ENCODE measurements at places on chromosomes 16 and 17.

DNA sequence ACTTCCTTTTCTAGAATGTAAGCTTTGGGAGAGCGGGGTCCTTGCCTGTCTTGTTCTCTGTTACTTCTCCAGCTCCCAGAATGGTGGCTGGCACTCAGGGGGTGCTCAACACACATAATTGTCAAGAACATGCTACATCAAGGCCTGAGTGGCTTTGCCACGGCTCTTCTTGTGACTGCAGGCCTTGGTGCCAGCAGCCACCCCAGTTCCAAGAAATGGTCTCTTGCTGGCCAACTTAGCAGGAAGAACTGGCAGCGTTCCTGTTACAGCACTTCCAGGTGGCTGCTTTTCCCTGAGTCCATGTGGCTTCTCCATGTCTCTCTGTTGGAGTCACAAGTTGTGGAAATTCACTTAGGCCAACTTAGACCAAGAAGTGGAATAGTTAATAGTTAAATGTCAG lies 36.1 kb downstream of the PRKCB start:
- DNase-seq, result peak; percentile 9

DNA sequence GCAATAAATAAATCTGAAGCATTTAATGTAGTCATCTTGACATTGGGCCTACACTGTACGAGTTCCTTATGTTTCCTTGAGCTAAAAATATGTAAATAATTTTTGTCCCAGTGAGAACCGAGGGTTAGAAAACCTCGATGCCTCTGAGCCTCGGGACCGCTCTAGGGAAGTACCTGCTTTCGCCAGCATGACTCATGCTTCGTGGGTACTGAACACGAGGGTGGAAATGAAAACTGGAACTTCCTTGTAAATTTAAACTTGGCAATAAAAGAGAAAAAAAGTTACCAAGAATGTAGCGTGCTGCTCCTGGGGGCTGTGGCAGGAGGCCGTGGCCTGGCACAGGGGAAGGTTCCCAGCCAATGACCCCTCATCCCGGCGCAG lies 74.1 kb downstream of the SOCS1 start:
- no peak for DNase-seq

DNA sequence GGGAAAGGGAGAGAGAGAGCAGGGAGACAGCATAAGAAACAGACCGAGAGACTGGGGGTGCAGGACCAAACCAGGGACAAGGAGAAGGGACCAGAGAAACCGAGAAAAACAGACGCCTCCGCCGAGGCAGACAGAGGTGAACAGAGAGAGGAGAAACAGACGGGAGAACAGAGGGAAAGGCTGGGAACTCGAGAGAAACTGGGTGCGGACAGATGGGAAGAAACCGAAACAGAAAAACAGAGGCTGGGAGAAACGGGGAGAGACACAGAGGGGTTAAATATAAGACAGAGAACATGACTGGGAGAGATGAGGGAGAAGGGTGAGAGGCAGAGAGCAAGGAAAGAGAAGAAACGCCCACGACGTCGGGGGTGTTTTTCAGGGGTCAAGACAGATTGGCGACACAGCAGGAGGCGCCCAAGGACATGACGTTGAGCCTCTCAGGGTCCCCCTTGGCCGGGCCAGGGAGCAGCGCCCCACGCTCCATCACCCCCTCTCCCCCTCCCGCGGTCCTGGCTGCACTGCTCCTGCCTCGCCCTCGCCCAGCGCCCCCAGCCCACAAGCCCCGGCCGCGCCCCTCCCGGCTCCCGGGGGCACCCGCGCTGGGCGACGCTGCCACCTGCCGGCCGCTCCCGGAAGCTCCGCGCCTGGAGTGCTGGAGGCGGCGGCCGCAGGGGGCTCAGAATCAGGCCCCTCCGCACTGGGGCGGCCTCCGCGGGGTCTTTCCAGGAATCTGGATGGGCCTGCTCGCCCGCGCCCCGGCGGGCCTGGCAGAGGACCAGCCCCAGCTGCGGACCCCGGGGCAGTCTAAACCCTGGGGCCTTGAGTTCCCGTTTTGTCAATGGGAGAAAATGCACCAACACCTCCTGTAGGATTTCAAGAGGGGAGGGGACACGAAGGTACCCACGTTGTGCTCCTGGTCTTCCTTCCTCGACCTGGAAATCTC lies 1.3 kb upstream of the TMEM92 start:
- DNase-seq, result no peak

DNA sequence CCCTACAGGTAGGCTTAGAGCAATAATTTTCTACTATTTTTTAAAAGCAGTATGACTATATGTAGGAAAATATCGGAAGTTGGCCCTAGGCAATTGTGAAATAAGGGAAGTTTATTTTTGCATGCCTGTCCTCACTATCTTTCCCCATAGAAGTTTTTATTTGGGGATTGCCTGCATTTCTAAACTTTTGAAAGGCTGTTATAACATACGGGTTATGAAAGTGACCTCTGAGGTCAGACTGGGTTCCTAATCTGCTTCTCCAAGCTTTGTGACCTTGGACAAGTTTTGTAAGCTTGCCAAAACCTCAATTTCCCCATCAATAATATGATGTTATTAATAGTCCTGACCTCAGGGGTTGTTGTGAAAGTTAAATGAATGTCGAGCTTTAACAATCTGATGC lies 67.1 kb downstream of the ARHGAP44 start:
- no peak for DNase-seq

- no peak for DNase-seq
Observed at GRCh38 chr16:1632638-1632970, 20.4 kb downstream of the CRAMP1 start.

DNA sequence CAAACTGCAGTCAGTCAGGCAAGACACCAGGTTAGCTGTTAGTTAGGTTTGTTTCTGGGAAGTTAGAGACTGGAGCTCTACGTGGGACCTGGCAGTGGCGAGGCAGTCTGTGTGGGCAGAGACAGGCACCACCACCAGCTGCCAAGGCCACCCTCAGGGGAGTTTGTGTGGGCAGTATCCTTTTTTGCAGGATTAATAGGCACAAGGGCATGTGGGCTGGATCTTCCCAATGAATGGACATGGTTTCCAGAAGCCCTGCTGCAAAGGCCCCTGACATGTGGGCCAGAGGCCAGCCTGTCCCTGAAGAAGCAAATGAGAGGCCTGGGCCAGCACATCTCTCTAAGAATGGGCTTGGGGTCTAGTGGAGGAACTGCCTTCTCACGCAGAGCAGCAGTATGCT lies 19.2 kb upstream of the SREBF1 start:
- DNase-seq, result no peak

DNA sequence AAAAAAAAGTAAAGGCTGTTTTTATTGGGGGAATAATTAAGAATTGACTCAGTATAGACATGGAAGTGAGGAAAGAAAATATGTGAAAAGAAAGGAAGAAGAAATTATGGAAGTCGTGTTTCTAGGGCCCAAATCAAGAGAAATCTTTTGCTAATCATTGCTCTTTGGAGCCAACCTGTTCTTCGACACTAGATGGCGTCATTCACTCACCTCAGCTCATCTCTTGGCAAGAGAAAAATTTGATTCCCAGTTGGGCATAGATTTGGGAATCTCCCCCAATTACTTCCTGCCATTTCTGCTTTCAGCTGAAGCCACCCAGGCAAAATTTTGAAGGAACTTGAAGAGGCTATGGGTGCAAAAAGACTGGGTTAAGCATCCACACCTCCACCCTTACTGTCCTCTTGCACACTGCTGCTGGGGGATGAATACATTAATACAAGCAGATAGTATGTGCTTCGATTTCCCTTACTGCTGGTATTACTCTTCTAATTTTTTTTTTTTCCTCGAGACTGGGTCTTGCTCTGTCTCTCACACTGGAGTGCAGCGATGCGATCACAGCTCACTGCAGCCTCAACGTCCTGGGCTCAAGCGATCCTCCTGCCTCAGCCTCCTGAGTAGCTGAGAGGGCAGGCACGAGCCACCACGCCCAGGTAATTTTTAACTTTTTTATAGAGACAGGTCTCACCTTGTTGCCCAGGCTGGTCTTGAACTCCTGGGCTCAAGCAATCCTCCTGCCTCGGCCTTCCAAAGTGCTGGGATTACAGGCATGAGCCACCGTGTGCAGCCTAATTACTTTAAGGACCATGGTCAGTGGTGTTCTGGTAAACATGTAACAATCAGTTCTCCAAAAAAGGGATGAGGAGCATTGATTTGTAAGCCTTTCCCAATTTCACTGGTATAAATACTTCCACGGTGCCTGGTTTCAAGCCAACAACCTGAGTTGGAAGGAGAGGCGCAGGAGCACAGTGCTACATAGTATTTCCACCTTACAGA lies 13.5 kb downstream of the PSMD7 start:
- no peak for DNase-seq

GRCh38 chr17:83199500-83200201 lies 120.2 kb downstream of the METRNL start:
- no peak for DNase-seq

All from NCI-H446 treated with DMSO at 0.1 percent for 48 hours (cell line).